ENCODE measurements at places on chromosomes 1 and 21.

- DNase-seq: no peak
- H3K4me1 ChIP-seq: peaks cover 12% of the 10 kb centered on the region
- no peak overlapping the region for H3K4me3 ChIP-seq
These were observed 15.9 kb downstream of the ERRFI1 start for GRCh38 chr1:8010080-8010664.

- no peaks in the 10 kb centered on the region for H3K4me1 ChIP-seq
- no peaks in the 10 kb centered on the region for H3K36me3 ChIP-seq
- H3K27ac ChIP-seq: peak overlapping the region; percentile 89
- DNase-seq: peak; percentile 19
- no peaks in the 10 kb centered on the region for H3K27me3 ChIP-seq
- H3K4me3 ChIP-seq: peak overlapping the region; percentile 80
These were observed 898 bp downstream of the LDLRAP1 start for GRCh38 chr1:25544243-25544764.

GRCh38 chr1:108125312-108126138, 74.6 kb downstream of the SLC25A24 start:
- no peak overlapping the region for H3K4me3 ChIP-seq
- H3K27ac ChIP-seq: peak overlapping the region; percentile 65

- DNase-seq: no peak
- H3K27me3 ChIP-seq: no peaks in the 10 kb centered on the region
- no peaks in the 10 kb centered on the region for H3K36me3 ChIP-seq
- no peak overlapping the region for H3K4me3 ChIP-seq
- no peaks in the 10 kb centered on the region for H3K4me1 ChIP-seq
- no peak overlapping the region for H3K27ac ChIP-seq
These were observed 25.6 kb upstream of the RGS13 start for GRCh38 chr1:192610112-192610889.

DNA sequence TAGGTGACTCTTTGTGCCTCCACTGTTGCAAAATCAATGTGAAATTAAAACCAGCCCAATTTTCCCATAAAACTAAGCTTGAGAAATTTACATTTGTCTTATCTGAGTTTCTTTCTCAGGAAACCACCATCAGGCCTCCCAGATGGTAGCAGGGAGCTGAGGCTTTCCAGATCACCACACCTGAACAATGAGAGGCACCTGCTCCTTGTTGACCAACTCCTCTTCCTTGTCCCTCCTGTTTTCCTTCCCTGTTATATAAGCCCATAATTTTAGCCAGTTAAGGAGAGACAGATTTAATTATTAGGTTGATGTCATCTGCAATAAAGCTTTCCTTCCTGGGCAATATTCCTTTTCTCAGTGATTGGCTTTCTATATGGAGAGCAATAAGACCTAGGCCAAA, 32.0 kb upstream of the C1orf185 start:
- DNase-seq: no peak
- no peaks in the 10 kb centered on the region for H3K27me3 ChIP-seq
- H3K36me3 ChIP-seq: no peaks in the 10 kb centered on the region
- H3K4me1 ChIP-seq: no peaks in the 10 kb centered on the region
- no peak overlapping the region for H3K27ac ChIP-seq

- H3K36me3 ChIP-seq: no peaks in the 10 kb centered on the region
- H3K27me3 ChIP-seq: no peaks in the 10 kb centered on the region
- no peak overlapping the region for H3K4me3 ChIP-seq
- DNase-seq: peak; percentile 77
- no peak overlapping the region for H3K27ac ChIP-seq
These were observed 148.1 kb downstream of the FGGY start for GRCh38 chr1:59445040-59445439.

DNA sequence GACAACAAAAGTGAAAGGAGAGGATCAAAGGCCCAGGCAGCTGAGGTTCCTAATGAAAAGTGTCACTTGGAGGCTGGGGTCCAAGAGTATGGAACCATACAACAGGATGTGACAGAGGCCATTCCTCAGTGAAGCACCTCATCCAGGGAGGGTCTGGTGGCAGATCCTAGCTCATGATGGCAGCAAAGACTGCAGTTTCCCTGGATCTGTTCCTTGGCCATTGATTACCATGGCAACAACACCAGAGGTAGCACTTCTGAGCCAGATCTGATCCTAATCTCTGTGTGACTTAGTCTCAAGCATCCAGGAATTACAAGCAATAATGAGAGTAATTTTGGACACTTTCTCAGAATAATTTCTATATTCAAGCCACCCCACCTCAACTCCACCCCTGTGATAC, 12.9 kb downstream of the FAM177B start:
- H3K4me3 ChIP-seq: no peak overlapping the region
- H3K4me1 ChIP-seq: no peaks in the 10 kb centered on the region
- no peak overlapping the region for H3K27ac ChIP-seq
- H3K27me3 ChIP-seq: no peaks in the 10 kb centered on the region

DNA sequence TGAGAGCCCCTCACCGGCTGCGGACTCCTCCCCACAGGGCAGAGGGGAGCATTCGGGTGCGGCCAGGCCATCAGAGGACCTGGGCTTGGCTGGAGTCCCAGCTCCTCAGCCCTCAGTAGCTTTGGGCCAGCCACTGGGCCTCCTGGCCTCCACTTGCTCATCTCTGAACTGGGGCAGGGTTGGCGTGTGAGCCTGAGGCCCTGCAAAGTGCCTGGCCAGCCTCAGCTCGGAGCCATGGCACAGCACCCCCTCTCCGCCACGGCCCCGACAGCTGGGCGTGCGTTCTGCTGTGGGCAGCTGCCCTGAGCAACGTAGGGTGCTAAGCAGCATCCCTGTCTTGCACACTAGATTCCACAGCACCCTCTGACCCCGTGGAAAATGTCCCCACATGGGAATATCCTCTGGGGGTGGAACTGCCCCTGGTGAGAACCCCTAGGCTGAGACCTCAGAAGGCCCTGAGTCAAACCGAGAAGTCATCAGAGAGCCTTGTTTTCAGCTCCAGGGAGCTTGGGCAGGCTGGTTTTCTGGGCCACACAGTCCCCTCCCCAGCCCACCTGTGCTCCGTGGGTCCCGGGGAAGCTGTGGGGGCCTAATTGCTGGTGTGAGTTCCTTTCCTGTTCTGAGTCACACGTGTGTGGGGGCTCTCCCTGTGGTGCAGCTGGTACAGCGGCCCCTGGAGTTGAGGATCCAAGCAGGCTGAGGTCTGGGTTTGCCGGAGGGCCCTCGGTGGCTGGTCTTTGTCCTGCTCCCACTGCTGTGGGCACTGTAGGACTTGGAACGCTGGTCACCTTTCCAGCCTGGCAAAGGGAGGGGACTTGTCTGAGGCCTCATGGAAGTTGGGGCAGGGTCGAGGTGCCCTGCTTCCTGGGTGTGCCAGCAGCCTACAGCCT, 24.5 kb downstream of the TP73 start:
- H3K4me1 ChIP-seq: no peaks in the 10 kb centered on the region
- no peak overlapping the region for H3K27ac ChIP-seq
- no peak for DNase-seq
- H3K27me3 ChIP-seq: no peaks in the 10 kb centered on the region
- H3K4me3 ChIP-seq: no peak overlapping the region
- H3K36me3 ChIP-seq: no peaks in the 10 kb centered on the region

GRCh38 chr21:31158789-31159581, 120.7 kb upstream of the KRTAP19-8 start:
- DNase-seq: no peak
- H3K4me1 ChIP-seq: no peaks in the 10 kb centered on the region
- no peak overlapping the region for H3K4me3 ChIP-seq
- no peak overlapping the region for H3K27ac ChIP-seq
- H3K36me3 ChIP-seq: no peaks in the 10 kb centered on the region

- no peaks in the 10 kb centered on the region for H3K4me1 ChIP-seq
- H3K27ac ChIP-seq: no peak overlapping the region
- H3K27me3 ChIP-seq: peaks cover 2% of the 10 kb centered on the region
- no peaks in the 10 kb centered on the region for H3K36me3 ChIP-seq
These were observed 72.7 kb downstream of the FBXO2 start for GRCh38 chr1:11581445-11581991.

GRCh38 chr1:109923131-109923945, 12.7 kb downstream of the CSF1 start:
- no peak overlapping the region for H3K27ac ChIP-seq
- no peaks in the 10 kb centered on the region for H3K27me3 ChIP-seq
- no peaks in the 10 kb centered on the region for H3K36me3 ChIP-seq
- no peak for DNase-seq
- no peaks in the 10 kb centered on the region for H3K4me1 ChIP-seq
- H3K4me3 ChIP-seq: no peak overlapping the region

DNA sequence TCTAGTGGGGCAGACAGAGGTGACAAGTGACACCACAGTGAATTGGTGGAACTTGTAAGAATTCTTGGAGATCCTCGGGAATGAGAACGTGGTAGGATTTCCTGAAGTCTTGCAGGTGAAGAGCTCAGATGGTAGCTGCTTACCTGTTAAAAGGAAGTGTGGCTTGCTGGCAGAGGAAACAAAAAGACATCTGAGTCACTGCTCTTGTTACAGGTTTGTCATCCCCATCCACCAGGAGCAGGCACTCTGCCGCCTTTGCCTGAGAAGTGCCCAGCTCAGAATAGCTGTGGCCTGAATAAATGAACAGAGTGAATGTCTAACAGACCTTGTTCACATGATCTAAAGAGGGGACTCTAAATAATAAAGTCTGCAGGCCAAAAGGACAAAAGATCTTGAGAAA, 12.3 kb upstream of the ZSCAN20 start:
- H3K36me3 ChIP-seq: no peaks in the 10 kb centered on the region
- no peak overlapping the region for H3K4me3 ChIP-seq
- H3K27me3 ChIP-seq: no peaks in the 10 kb centered on the region
- H3K4me1 ChIP-seq: no peaks in the 10 kb centered on the region

DNA sequence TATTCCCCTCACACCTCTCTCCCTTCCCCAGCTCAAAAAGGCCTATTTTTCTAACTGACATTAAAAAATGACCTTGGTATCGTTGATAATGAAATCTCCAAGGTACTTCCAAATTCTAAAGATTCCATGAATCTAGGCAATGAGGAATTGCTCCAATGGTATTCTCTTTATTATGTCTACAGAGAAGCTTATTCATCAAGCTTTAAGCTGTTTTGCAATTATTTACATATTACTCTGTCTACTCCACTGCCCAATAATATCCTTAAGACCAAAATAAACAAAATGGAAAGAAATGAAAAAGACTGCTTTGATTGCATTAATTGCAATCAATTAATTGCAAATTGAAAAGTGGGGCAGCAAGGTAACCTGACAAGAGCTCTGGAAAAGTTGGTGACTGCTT, 7.9 kb downstream of the PLPP3 start:
- no peak for DNase-seq
- peaks cover 8% of the 10 kb centered on the region for H3K4me1 ChIP-seq
- no peaks in the 10 kb centered on the region for H3K36me3 ChIP-seq
